ENCODE measurements at places on chromosomes 7 and 10.

DNA sequence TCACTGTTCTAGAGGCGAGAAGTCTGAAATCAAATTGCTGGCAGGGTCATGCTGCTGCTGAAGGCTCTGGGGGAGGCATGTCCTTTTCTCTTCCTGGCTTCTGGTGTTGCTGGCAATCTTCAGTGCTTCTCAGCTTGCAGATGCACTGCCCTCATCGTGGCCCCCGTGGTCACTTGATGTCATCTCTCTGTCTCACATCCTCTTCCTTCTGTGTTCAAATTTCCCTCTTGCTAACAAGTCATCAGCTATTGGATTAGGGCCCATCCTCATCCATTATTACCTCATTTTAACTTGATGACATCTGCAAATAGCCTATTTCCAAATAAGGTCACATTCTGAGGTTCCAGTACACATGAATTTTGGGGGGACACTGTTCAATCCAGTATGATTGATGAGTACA is 36.6 kb upstream of the SRGN start:
- DNase-seq = no peak

DNA sequence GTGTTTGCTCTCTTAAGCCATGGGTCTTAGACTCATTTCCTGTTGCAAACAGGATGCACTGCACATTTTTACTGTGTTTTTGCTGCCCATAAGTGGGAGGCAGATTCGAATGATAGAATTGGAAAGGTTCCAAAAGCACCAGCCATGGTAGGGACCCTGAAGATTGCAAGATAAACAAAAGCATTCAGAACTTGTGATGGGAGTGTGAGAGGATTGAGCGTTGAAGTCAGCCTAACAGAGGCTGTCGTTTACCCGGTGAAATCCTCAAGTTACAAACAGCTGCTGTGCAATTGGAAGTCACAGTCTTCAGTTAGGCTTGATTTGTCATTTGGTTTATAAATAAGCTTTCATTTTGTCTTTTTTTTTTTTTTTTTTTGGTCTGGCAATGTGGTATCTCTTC is 192.7 kb upstream of the MKI67 start:
- DNase-seq = no peak

- no peak for DNase-seq
These were observed 151.8 kb downstream of the TWIST1 start for GRCh38 chr7:18965657-18966056.

DNA sequence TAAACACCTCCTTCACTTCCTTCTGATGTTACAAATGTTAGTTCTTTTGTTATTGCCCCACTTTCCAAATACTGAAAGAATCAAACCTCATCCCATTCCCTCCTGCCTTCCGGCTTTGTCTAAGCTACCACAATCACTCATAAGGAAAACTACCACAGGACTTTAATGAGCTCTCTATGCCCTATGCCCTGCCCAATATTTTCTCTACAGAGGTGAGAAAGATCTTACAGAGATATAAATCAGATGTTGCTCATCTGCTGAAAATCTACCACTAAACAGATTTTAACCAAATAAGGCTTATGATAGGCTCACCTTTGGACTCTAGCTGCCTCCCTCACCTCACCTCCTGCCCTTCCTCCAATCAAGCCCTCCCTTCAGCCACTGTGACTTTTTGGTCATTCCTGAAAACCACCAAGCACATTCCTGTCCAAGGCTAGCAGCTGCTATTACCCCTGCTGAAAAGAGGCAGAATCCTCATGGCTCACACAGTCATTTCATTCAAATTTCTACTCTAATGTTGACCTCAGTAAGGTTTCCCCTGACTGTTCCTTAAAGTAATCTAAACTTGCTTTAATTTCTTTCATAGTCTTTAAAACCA is 7.7 kb downstream of the ZNF33B start:
- DNase-seq = no peak

GRCh38 chr7:131103997-131104396 is 223.7 kb upstream of the MKLN1 start:
- no peak for DNase-seq

DNA sequence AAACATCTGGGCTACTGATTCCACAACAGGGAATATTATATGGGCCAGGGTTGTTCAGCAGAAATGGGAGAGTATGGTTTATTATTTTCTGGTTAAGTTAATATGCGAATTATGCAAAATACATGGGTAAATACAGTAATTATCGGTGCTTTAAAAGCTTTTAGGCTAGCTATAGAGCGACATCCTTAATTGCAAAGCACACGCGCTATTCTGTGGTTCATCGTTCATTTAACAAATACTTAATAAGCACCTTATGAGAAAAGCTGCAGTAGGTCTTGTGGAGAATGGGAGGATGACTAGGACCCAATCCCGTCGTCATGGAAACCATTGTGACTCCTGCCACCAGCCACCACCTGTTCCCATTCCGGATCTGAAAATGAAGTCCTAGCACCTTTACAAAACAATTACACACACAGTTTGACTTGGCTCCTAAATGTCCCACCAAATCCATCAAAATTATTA is 623 bp upstream of the CEP41 start:
- DNase-seq = no peak

DNA sequence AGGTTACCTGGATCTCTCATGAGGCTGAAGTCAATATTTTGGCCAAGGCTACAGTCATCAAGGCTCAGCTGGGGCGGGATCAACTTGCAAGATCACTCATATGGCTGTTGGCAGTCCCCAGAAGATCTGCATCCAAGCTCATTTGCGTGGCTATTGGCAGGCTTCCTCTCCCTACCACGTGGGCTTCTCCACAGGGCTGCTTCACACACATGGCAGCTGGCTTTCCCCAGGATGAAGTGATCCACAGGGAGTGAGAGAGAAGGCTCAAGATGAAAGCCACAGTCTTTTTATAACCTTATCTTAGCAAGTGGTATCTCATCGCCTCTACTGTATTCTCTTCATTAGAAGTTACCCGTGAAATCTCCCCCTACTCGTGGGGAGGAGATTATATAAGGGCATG is 167.4 kb downstream of the TMEM26 start:
- DNase-seq = no peak
